ENCODE measurements at places on chromosomes 7 and 10. TPM values are rescaled to one million over a fixed set of nuclear protein-coding genes. Genes with fewer than 3 reads are reported as not detected.

The NME8 gene
- 0.53 TPM for polyA plus RNA-seq

- DNase-seq, result no peak
Measured at GRCh38 chr10:60541451-60541850, 151.8 kb upstream of the ANK3 start.

DNA sequence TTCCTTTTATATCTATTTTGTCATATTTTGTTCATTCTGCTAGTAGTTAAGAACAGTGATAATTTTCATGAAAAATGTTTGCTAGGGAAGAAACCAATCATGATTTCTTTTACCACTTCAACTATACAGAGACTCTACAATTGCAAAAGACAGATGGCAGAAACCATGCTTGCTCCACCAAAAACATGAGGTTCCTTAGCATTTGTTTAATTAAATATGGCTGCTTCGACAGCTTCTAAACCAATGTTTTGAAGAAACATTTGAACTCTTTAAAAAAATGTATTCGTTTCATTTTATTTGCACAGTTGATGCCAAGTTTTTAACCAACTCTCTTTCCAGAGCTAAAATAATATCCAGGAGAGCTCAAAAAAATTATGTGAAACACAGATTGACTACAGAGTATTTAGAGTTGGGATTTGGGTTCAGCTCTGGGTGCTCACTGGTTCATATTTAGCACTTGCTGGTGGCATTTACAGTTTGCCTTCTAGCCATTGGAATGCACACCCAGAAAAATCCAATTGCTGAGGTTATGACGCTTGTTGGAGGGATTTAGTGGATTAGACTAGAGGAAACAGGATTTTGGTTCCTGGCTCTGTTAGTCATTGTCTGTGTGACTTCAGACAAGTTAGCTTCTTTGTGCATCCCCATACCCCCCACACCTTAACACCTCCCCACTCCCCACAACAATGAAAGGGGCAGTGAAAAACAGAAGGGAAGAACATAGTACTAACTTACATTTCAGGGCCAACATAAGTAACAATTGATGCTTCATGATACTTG, 35.8 kb upstream of the SDHAF3 start:
- no peak for DNase-seq

DNA sequence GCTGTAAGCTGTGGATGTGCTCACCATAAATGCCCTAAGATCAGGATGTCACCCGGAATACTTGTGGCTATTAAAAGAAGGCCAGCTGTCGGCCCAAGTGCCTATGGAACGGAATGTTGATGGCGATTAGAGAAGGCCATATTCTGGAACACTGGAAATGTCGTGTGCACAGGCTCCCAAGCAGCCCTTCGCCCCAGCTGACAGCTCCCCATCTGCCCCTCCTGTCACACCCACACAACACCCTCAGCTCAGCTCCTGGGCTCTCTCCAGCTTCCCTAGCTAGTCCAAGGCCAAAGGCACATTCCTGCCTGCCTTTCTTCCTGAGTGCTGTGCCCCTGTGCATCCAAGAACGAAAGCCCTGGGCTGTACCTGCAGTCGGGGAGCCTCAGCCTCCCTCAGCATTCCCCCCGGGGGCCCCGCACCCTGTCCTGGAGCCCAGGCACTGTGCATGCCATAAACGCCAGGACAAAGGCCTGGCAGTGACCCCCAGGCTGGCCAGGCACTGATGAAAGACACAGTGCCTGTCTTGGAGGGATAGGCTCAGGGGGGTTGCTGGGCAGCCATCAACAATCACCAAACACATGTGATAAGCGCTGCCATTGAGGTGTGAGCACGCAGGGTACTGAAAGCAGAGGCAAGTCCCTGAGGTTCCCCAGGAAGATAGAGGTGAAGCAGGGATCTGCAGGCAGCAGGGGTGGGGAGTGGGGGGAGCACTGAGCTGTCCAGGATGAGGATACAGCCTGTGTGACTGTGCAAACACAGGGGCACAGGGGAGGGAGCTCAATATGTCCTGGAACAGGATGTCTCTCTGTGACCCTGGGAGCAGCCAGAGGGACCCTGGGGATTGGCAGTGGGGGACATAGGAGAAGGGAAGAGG, 3.7 kb upstream of the LDB3 start:
- DNase-seq, result no peak

- no peak for DNase-seq
Measured at GRCh38 chr7:137753948-137754851, 92.6 kb downstream of the DGKI start.

The LIPF gene
- polyA plus RNA-seq, result 0.20 TPM

- no peak for DNase-seq
Measured at GRCh38 chr10:48455392-48456151, 149.1 kb downstream of the MAPK8 start.

GRCh38 chr10:81792729-81793128, 82.3 kb upstream of the NRG3 start:
- no peak for DNase-seq

- no peak for DNase-seq
Measured at GRCh38 chr10:78925800-78926319, 142.9 kb upstream of the ZMIZ1 start.

GRCh38 chr7:95585426-95585789, 10.9 kb downstream of the PDK4 start:
- DNase-seq, result no peak

GRCh38 chr10:133236401-133237240, 1.0 kb upstream of the VENTX start:
- no peak for DNase-seq

DNA sequence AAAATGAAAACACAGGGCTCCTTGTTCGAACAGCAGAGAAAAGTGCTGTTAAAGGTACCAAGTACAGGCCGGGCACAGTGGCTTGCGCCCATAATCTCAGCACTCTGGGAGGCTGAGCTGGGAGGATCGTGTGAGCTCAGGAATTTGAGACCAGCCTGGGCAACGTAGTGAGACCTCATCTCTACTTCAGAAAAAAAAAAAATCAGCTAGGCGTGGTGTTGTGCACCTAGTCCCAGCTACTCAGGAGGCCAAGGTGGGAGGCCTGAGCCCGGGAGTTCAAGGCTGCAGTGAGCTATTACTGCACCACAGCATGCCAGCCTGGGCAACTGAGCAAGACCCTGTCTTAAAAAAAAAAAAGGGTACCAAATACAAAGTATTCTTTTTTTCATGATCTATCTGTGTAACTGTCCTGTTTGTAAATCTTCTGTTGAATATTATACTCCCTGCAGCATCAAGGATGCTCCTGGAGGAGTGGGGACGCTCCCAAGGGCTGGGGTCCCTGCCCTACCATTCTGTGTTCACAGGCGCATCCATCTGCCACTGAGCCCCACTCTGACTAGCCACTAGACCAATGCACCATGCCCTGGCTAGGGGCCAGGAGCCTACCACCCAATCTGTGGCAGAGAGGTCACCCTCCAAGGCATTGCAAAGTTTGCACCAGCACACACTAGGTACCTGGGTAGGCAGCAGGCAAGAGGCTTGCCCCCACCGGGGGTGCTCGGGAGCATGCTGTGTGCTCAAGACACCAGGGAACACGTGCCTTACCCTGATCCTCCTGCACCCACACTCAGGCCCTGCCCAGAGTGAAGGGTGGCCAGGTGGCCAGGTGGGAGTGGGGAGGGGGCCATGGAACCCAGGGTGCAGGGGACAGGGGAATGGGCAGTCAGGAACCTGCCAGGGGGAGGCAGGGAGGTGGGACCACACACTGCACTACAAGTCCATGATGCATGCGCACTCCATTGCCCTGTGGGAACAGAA, 67.3 kb upstream of the KMT2C start:
- no peak for DNase-seq

The OGDHL gene
- polyA plus RNA-seq, result 57.4 TPM

The BAMBI gene
- polyA plus RNA-seq, result 40.3 TPM

DNA sequence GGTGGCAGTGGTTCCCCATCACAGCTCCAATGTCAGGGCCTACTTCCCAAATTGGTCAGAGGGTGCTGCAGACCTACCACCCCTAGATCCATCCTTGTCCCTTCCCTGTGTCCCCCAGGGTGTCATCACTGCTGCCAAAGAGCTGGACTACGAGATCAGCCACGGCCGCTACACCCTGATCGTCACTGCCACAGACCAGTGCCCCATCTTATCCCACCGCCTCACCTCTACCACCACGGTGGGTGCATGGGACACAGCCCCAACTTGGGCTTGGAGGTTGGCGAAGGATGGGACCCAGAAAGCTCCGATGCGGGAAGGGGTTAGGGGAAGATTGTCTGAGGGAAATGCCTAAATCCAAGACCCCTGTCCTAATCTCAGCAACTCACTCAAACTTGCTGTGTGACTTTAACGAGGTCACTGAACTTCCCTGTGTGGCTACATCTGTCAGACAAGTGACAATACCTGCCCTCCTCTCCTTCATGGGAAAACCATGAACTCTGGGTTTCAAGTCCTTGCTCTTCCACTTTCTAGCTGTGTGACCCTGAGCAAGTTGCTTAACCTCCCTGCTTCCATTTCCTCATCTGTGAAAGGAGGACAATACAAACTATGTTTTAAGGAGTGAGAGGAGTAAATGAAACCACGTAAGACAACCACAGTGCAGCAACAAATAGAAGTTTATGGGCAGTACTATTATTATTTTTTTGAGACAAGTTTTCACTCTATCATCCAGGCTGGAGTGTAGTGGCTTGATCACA, 4.9 kb upstream of the VSIR start:
- DNase-seq, result no peak

DNA sequence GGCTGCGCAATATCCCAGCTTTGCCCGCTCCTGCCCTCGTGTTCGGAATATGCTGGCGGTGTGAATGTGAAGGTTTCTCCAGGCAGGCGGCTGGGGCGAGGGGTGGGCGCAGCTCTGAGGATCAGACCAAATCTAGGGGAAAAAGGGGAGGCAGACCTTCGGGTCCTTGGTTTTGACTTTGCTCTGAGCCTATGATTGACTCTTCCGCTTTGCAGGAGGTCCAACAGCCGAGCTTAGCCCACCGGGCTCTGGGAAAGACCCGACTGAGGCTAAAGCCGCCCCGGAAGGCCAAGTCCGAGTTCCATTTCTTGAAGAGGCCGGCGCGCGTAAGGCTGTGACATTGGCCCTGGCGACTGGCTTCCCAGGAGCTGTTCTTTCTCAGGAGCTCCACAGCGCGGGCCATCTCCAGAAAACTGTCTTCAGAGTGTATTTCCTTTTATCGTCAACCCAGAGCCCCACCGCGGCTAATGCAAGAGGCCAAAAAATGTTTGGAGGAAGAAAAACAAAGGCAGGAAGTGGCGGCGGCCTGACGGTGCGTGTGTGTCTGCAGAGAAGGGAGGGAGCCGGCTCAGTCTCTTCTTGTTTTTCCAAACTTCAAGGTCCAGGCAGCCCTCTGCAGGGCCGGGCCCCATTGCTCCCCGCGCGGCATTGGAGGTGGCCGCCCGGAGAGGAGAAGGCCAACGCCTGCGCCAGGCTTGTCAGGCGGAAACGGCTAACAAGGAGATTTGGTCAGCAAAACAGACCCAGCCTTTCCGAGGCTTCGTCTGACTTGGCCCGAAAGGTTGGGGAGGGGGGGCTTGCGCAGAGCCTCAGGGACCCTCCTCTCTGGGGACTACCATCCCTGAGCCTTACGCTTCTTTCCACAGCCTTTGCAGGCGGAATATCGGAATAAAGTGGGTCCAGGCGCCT, 3.6 kb upstream of the HOXA11 start:
- DNase-seq, result no peak

The CNPY1 gene
- polyA plus RNA-seq, result not detected

The STEAP1 gene
- polyA plus RNA-seq, result 14.0 TPM

GRCh38 chr7:100641860-100642533, 645 bp upstream of the TFR2 start:
- DNase-seq, result no peak

DNA sequence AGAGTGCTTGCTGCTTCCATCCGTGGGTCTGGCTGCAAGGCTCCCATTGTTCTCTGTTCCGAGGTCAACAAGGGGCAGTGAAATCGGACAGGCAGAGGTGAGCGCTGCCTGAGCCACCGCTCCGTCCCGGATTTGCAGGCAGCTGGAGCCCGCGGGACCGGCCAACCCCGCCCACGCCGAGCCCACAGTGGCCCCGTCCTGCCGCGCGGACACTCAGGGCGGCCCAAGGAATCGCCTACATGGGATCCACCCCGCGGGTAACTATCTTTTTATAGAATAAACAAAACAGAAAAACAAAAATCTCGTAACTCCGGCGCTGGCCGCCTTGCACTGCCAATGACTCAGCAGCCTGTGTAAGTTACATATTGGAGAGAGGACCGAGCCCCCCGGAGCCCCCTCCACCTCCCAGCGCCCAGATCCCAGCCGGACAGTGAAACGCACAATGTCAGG, 1.9 kb downstream of the BNIP3 start:
- DNase-seq, result no peak

- no peak for DNase-seq
Measured at GRCh38 chr10:24790599-24790998, 66.9 kb upstream of the ARHGAP21 start.

- DNase-seq, result no peak
Measured at GRCh38 chr10:104247513-104248146, 7.1 kb upstream of the GSTO1 start.

DNA sequence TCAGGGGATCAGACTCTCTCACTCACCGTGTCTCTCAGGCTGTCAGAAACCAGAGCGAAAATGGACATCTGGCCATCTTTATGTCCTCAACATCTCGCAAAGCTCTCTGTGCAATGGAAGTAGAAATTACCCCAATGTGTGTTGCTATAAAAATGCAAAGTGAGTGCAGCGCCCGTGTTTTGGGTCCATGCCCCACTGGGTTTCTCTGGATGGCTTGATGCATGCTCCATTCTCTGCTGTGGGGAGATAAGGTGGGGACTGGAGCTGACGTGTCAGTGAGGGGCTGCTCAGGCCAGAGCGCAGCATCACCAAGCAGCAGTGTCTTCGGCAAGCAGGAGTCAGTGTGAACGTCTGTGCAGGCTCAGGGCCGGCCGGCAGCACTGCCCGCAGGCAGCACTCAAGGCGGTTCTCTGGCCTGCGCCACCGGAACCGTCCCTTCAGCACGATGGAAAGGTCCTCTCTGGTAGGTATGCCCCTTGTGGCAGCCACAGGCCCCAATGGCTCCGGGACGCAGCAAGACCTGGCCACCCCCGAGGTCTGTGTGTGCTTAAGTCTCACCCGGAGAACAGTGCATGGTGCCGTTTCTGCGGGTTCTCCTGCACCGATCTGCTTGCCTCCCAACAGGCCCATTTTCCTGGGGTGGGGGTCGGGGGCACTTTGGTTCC, 30.2 kb downstream of the WDR86 start:
- DNase-seq, result no peak

DNA sequence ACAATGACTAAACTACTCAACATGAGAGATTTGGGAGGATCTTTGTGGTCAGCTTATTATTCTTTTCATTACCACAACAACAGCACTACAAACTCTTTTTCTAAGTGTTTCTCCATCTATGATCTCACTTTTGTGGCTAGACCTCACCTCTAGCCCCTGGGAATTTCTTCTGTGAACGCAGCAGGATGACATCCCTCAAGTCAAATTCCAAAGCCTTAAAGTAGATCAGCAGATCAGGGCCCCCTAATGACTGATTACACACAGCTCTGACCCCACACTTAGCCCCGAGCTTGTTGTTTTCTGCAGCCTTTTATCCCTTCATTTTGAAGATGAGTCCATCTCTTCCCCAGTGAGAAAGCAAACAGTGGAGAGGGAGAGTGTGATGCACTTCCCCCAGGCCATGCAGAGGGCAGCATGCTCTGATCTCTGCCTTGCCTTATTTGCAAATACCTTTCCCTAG, 27.3 kb downstream of the TFAM start:
- no peak for DNase-seq

The C7orf33 gene
- not detected for polyA plus RNA-seq

- no peak for DNase-seq
Measured at GRCh38 chr10:76285012-76285411, 853.6 kb downstream of the LRMDA start.

GRCh38 chr7:151679071-151679708, 159.5 kb upstream of the RHEB start:
- DNase-seq, result no peak

- no peak for DNase-seq
Measured at GRCh38 chr10:62062752-62063512, 161.4 kb downstream of the ARID5B start.

GRCh38 chr7:98555403-98555802, 61.7 kb upstream of the NPTX2 start:
- no peak for DNase-seq

Data from renal pelvis (tissue), 12 donors.